ENCODE measurements at places on chromosomes 12 and 14. TPM values are rescaled to one million over a fixed set of nuclear protein-coding genes. Genes with fewer than 3 reads are reported as not detected.

DNA sequence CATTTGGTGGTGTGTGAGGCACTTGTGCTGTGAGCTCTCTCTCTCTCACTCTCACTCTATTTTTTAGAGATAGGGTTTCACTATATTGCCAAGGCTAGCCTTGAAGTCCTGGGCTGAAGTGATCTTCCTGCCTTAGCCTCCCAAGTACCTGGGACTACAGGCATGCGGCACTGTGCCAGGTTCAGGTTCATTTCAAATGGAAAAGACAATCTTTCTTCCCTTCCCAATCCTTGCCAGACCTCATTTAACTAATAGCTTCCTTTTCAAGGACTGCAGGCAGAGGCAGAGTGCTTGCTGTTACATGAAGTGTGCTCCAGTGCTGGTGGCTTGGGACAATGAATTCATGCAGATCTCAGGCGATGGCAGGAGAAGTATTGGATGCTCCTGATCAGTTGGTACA lies 73.2 kb upstream of the BICD1 start:
- no peak overlapping the region for H3K4me3 ChIP-seq
- no peaks in the 10 kb centered on the region for H3K4me1 ChIP-seq
- no peak for DNase-seq
- no peaks in the 10 kb centered on the region for H3K27me3 ChIP-seq
- H3K36me3 ChIP-seq: no peaks in the 10 kb centered on the region
- H3K27ac ChIP-seq: no peak overlapping the region

The CLEC9A gene
- total RNA-seq: 0.17 TPM

DNA sequence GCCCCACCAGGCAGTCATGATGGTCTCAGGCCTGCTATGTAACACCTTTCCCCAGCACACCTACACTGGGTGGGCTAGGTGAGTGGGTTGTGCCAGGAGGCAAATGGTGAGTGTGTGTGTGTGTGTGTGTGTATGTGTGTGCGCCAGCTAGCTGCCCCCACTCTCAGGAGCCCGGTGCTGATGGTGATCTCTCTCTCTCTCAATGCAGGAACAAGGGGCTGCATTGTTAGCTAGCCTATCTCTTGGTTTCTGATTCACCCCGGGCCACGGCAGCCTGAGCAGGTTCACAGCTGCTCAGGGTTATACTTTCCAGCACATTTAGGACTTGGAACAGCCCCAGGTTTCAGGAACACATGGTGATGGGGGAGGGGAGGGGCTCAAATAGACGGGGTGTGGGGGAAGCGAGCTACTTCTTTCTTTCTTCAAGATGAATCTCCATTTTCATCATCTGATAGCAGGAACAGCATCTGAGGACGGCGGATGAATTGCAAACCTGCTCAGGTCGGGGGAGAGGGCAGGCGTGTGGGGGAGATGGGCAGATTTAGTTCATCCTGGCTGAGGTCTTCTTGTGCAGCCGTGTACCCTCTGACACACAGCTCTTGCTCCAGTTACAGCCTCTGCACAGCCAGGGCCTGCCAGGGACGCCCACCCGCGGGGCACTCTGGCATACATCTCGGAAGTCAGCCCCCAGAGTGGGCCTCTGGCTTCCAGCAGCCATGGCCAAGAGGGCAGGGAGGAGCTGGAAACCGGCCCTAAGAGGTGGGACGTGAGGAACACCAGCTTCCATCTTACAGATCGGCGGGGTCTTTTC lies 137.6 kb downstream of the ZFP36L1 start:
- H3K4me1 ChIP-seq: peaks cover 86% of the 10 kb centered on the region
- no peaks in the 10 kb centered on the region for H3K27me3 ChIP-seq
- no peaks in the 10 kb centered on the region for H3K36me3 ChIP-seq
- H3K4me3 ChIP-seq: no peak overlapping the region
- peak overlapping the region; percentile 89 for H3K27ac ChIP-seq

DNA sequence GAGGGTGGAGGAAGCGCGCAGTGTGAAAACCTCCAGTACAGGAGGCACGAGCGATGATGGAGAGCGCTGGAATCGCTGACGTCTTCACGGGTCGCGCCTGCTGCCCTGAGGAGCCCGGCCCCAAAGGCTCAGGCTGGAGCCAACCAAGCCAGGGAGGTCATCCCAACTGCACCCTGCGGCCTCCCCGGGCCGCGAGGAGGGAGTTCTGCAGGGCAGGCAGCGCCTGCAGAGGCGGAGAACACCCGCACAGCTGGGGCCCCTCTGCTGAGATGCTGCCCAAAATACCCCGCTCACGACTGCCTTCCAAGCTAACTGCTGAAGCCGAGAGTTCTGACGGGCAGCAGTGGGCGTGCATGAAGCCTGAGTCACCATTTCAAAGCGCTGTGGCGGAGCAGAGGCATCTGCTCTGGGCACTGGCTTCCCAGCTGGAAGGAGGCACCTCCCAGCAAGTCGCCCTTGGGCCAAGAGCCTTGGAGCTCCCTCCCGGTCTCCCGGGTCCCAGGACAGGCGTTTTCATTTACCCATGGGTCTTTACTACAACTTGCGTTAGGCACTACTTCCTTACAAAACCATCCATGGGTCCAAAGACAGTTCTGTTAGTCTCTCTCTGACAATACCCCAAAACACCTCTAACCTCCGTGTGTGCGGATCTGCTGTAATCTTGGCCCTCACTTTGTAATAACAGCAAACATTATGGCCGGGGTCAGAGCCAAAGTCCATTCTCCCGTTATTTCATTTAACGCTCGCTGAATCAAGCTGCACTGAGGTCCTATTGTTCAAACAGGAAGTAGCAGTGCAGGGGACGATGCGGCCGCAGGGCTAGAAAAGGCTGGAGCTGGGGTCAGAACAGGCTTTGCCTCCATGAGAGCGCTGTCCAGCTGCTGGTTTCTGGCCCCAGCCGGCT lies 60.1 kb upstream of the RIMBP2 start:
- no peak for DNase-seq
- peaks cover 14% of the 10 kb centered on the region for H3K4me1 ChIP-seq
- H3K27me3 ChIP-seq: no peaks in the 10 kb centered on the region
- H3K4me3 ChIP-seq: peak overlapping the region; percentile 53
- H3K27ac ChIP-seq: no peak overlapping the region
- H3K36me3 ChIP-seq: peaks cover 14% of the 10 kb centered on the region

The TMPRSS12 gene
- total RNA-seq: not detected

- H3K27me3 ChIP-seq: no peaks in the 10 kb centered on the region
- H3K36me3 ChIP-seq: no peaks in the 10 kb centered on the region
- H3K4me1 ChIP-seq: no peaks in the 10 kb centered on the region
- H3K4me3 ChIP-seq: no peak overlapping the region
Measured at GRCh38 chr12:92229381-92229780, 83.7 kb upstream of the BTG1 start.

DNA sequence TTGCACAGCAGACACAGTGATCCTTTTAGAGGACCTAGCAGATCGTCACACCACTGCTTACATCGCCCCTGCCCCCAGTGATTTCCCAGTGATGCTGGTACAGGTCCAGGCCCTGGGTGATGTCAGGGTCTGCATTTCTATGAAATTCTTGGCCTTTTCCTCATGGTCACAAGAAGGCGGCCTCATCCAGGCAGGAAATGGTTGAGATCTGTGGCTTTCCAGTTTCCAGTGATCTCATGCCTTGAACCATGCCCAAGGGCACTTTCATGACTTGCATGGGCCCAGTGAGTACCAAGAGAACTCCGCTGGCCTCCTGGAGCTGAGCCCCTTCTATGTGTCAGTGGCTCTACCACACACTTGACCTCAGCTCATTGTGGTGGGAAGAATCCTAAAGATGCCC lies 41.9 kb upstream of the BDKRB2 start:
- H3K27ac ChIP-seq: no peak overlapping the region
- no peaks in the 10 kb centered on the region for H3K36me3 ChIP-seq
- no peak for DNase-seq
- H3K27me3 ChIP-seq: no peaks in the 10 kb centered on the region
- peaks cover 13% of the 10 kb centered on the region for H3K4me1 ChIP-seq
- H3K4me3 ChIP-seq: no peak overlapping the region

The CD69 gene
- total RNA-seq: 2.5 TPM

The GRIN2B gene
- 0.42 TPM for total RNA-seq

The RNF212B gene
- total RNA-seq: not detected

The KRT85 gene
- not detected for total RNA-seq

DNA sequence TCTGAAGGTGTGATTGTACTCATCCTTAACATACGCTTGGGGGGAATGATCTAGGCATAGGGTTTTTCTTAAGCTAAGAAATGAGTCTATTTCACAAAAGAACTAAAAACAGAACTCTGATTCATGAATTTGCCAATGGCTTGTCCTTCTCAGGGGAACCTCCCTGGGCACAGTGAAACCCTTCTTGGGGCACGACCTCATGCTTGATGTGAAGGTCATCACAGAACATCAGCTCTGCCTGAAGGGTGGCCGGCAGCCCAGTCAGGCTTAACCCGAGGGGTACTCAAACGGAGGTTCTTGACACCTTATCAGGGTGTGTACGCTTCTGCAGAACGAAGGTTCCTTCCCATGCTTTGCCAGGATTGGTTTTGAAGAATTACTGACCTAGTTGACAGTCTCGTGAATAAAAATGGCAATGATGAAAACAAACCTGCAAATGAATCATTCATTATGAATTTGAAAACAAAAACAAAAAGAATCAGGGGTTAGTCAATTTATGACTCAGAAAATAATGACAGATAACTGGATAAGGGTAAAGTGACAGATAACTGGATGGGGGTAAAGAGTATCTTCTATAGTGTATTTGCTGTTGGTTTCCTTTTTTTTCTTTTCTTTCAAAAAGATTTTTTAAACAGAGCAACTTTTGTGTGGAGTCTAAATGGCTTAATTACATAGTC lies 86.4 kb downstream of the GALNT8 start:
- peaks cover 16% of the 10 kb centered on the region for H3K27me3 ChIP-seq
- no peak for DNase-seq
- peaks cover 17% of the 10 kb centered on the region for H3K4me1 ChIP-seq
- no peak overlapping the region for H3K27ac ChIP-seq
- no peak overlapping the region for H3K4me3 ChIP-seq
- H3K36me3 ChIP-seq: no peaks in the 10 kb centered on the region

DNA sequence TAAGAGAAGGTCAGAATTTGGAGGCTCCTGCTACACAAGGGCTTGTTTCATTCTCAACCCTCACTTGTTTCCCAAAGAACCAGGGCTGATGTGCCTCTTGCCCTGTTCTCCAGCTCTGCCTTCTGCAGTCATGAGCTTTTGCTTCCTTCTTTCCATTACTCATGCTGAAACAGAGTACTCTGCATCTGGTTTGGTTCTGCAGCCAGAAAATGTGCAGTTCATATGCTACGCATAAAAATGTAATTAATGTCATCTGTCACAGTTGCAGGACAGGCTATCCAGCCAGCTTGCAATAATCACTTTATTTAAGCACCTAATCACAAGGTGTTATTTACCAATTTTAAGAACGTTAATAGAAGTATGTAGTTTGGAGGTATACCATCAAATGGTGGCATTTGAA lies 150.2 kb downstream of the SRGAP1 start:
- H3K27ac ChIP-seq: no peak overlapping the region
- peaks cover 44% of the 10 kb centered on the region for H3K4me1 ChIP-seq
- no peaks in the 10 kb centered on the region for H3K36me3 ChIP-seq
- H3K27me3 ChIP-seq: no peaks in the 10 kb centered on the region
- no peak for DNase-seq
